ENCODE measurements at places on chromosomes 13 and 19.

DNA sequence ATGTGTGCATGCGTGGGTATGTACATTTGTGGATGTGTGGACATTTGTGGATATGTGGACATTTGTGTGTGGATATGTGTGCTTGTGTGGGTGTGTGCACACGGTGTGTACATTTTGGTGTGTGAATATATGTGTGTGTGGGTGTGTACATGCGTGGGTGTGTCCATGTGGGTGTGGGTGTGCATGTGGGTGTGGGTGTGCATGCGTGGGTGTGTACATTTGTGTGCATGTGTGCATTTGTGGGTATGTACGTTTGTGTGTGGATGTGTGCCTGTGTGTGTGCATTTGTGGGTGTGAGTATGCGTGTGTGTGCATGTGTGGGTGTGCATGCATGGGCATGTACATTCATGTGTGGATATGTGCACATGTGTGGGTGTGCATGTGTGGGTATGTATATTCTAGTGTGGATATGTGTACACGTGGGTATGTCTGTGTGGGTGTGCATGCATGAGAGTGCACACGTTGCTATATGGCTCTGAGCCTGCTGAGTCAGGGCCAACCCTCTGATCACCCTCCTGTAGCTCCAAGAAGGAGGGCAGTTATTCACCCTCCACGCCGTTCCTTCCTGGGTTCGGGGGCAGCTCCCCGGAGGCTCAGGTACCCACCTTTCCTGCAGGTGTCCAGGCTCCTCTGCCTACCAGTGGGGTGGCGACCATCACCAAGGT is 20.3 kb downstream of the COMP start:
- no peak for DNase-seq

- DNase-seq = no peak
These were observed 10.0 kb downstream of the CALM3 start for GRCh38 chr19:46610851-46611770.

- no peak for DNase-seq
These were observed 5.4 kb downstream of the TFDP1 start for GRCh38 chr13:113589961-113590339.

- peak; percentile 41 for DNase-seq
These were observed 224.2 kb upstream of the STARD13 start for GRCh38 chr13:33509642-33510229.

DNA sequence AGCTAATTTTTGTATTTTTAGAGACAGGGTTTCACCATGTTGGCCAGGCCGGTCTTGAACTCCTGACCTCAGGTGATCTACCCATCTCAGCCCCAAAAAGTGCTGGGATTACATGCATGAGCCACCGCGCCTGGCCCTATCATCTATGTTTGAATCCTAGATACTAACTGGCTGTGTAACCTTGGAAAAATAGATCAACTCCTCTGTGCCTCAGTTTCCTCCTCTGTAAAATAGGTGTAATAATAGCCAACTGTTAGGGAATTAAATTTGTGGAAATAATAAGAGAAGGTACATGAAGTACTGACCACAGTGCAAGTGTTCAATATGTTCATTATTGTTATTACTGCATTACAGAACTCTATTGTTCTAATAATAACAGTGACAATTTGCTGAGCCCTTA is 4.3 kb downstream of the SPTBN4 start:
- no peak for DNase-seq

Data from EL (cell line).